ENCODE measurements at places on chromosomes 2 and 18. TPM values are rescaled to one million over a fixed set of nuclear protein-coding genes. Genes with fewer than 3 reads are reported as not detected.
A peak's percentile ranks its signal among the peaks of the same experiment; 100 is the strongest.

DNA sequence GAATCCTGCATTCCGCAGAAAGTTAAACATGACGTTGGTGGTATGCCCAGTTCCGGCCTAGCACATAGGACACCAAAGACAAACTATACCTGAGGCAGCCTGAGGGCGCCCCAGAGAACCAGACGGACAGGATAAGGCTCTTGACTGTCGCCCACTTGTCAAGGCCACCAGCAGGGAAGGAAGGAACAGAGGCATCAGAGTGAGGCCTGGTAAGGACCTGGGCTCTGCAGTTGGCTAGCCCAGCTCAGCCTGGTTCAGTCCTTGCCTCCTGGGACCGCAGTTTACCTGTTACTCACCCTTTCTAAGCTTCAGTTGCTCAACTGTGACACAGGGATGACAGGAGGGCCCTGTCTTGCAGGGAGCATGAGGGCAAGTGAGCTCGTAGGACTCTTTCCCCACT lies 82.1 kb downstream of the ACTR2 start:
- no peak for DNase-seq

GRCh38 chr2:111168528-111169239 lies 48.0 kb downstream of the BCL2L11 start:
- DNase-seq = no peak

DNA sequence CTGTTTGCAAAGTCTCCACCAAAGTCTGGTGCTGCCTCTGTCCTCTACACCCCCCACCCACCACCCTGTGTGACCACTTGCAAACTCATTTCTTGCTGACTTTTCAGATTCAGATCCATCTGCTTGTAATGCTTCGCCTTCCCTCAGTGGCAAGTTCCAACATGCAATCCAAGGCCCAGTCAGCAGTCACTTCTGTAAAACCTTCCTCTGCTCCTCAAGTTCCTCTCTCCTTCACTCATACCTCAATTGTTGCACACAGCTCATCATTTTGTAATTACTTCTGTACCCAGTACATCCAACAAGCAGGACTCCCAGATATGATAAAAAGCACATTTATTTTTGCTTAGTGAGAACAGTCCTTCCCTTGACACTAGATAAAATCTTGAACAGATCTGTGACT lies 6.5 kb upstream of the LOXHD1 start:
- DNase-seq = no peak

- no peak for DNase-seq
Measured at GRCh38 chr18:37546651-37547050, 18.9 kb downstream of the CELF4 start.

DNA sequence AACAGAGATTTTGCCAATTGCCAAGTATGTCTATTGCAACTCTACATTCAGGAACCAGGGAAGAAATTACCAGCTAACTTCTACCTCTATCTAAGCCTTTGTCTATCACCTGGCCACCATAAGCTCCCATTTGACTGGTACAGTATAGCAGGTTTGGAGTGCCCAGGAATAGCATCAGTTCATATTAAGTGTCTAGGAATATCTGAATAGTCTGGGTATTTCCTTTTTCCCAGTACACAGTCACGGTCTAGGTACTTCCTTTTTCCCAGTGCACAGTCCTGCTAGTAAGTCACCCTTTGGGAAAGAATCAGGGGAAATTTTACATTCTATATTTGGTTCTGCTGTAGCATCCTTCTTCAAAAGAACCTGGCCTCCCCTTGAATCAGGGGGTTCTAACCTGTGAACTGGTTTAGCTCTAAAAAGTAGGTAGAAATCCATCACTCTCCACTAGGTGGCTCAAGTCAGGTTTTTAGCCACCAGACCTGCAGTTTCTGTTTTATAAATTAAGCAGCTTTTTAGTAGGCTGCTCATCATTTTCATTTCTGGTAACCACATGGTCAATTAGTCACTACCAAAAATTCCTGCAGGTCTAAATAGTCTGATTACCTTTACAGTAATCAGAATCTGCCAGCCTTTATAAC lies 49.3 kb upstream of the DNAJC10 start:
- no peak for DNase-seq

- DNase-seq = no peak
Measured at GRCh38 chr2:29117636-29118303, 2.6 kb downstream of the CLIP4 start.

DNA sequence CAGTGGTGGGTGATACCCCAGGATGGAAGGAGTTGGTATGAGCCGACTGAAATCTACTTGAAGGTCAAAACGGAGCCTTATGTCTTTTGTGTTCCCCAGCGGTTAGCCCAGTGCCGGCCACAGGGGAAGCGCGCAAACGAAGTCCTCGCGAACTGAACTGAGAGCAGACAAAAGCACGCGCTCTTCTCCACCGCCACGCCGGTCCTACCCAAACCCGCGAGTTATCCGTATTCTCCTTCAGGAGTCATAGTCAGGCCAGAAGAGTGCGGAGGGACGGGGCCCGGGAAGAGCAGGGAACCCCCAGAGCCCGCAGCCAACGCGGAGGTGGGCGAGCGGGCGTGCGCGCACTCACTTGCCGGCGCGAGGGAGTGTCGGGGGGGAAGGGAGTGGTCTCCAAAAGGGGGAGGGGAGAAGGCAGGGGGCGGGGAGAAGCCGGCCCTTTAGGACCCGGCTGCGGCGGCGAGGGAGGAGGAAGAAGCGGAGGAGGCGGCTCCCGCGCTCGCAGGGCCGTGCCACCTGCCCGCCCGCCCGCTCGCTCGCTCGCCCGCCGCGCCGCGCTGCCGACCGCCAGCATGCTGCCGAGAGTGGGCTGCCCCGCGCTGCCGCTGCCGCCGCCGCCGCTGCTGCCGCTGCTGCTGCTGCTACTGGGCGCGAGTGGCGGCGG lies at the start of gene IGFBP2:
Gene IGFBP2, plus strand, starts transcription at position 469 of the 664 bp plus-strand sequence. Its CDS starts 104 bp downstream, at position 573.
- no peak for DNase-seq

DNA sequence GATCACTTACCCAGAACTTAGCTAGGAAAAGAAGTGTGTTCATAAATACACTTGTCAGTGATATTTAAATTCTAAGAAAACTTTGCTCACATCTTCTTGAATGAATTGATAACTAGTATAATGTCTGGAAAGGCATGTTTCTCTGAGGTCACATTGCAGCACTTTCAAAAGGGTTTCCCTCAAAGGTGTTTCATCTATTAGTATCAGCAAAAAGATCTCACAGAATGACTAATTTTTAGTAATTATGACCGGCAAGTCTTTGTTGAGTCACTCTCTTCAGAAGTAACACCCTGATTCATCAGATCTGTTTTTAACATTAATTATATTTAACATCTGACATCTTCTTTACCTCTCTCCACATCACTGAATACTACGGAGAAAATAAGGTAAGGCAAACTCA lies 222.3 kb downstream of the IKZF2 start:
- DNase-seq = no peak

DNA sequence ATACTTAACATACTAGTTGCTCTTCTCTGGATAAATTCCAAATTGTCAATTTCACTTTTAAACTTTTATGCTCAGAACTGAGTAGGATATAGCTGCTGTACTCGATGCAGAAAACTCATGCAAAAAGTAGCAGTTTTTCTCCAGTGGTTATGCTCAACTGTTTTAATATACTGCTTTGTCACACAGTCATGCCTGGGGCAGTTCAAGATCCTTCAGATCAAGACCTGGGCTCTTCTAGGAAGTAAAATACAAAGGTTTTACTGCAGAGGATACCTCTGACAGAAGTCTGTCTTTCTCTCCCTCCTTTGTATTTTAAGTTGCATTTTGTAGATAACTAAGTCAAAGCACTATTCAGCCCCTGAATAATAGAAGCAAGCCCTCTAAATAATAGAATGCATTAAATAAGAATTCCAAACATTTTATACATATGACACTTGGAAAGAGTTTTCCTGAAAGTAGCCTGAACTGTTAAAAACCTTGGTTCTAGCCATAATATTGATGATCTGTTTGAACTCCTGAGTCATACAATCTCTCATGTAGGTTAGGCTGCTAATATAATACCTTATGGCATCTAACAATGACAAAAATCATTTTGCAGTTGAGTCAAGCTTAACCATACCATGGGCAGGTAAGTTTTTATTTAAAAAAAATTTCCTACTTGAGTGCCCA lies 183.3 kb upstream of the TRIB2 start:
- no peak for DNase-seq

- no peak for DNase-seq
Measured at GRCh38 chr2:111634050-111634794, 249.8 kb downstream of the ANAPC1 start.

DNA sequence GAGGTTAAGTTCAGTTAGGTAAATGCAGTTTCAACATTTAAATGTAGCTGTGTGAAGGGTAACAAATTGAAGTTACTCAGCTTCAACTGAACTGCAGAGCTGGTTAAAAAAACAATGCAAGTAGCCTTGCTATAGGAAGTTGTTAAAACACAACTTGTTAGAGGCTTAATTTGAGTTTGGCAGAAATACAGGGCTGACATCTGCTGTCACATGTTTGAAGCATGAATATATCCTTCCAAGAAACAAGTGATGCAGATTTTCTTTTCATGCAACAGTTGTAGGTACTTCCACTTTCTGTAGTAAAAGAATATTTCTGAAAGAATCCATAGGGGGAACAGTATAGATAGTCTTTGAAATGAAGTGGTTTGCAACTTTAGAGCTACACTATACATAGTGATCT lies 208.7 kb upstream of the RASGRP3 start:
- no peak for DNase-seq

DNA sequence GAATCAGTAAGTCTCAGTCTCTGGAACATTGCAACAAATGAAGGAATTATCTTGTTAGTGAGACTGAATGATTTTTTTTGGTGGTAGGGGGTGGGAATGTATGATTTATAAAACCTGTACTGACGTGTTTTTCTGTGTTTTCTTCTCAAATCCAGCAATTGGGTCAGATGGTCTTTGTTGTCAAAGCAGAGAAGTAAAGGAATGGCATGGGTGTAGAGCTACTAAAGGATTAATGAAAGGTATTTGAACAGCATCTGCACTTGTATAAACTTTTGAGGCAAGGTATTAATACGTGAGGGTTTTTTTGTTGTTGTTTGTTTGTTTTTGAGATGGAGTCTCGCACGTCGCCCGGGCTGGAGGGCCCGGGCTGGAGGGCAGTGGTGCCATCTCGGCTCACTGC lies 10.7 kb downstream of the DDX1 start:
- DNase-seq = no peak

DNA sequence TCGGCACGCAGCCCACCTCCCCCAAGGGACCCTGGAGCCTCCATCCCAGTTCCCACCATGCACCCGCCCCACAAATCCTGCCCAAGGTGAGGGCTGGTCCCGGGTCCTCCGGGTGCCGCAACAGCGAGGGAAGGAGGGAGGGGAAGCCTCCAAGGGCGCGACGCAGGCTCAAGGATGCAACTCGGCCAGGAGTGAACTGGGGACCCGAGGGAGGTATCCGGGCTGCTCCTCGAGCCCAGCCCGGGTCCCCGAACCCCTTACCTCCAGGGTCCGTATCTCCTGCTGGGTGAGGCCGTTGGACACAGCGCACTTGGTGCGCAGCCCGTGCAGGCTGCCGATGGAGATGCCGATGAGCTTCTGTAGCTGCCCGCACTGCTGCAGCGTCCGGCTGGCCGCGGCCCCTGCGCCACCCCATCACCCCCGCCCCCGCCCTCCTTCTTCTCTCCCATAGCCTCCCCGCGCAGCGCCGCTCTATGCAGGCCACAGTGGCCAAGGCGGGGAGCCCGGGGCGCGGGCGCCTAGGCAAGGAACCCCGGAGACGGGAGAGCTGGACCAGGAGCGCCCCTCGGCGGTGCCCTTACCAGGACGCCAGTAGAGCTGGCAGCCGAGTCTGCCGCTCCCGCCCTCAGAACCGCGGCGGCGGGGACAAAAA lies 124.1 kb downstream of the ANKRD30BL start:
- peak; percentile 27 for DNase-seq

- DNase-seq = no peak
Measured at GRCh38 chr18:44997174-44997573, 316.5 kb downstream of the SETBP1 start.

- peak; percentile 19 for DNase-seq
Measured at GRCh38 chr2:233798335-233799086, 20.4 kb downstream of the MROH2A start.

DNA sequence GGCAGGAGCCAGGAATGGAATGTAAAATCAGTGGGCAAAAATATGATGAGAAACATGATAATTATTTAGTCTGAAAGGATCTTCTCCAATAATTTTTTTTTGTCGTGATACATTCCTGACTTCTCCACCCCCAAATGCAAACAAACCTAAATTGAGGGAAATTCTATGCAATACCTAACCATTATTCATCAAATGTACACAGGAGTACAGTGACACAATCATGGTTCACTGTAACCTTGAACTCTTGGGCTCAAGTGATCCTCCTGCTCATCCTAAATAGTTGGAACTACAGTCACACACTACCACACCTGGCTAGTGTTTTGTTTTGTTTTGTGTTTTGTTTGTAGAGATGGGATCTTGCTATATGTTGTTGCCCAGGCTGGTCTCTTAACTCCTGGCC lies 46.5 kb downstream of the RAB10 start:
- DNase-seq = no peak

GRCh38 chr2:46342566-46343315 lies 45.5 kb downstream of the EPAS1 start:
- DNase-seq = no peak

- DNase-seq = no peak
Measured at GRCh38 chr2:55430211-55430975, 10.7 kb upstream of the CCDC88A start.

GRCh38 chr18:48884306-48884705 lies 66.5 kb downstream of the SMAD7 start:
- DNase-seq = no peak

DNA sequence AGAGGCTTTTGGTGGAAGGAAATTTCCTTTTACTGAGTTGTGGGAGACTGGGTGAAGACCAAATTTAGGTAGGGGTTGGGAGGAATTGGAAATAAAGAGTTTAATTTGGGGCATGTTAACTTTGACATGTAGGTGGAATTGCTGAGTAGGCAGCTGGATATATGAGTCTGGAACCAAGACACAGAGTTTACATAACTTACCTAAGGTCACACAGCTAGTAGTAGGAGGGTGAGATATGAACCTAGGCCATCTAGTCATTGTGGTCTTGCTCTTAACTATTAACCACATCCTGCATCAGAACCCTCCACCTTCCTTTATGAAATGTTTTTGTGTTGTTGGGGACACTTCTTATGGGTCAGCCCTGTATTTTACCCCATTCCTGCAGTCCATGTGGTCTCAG lies 113.1 kb downstream of the ICOS start:
- DNase-seq = no peak

GRCh38 chr2:236661061-236661761 lies 91.6 kb downstream of the ACKR3 start:
- peak; percentile 9 for DNase-seq

- no peak for DNase-seq
Measured at GRCh38 chr2:44398243-44398897, 36.6 kb downstream of the CAMKMT start.

The ZAP70 gene
- 0.15 TPM for polyA plus RNA-seq

The NCKAP5 gene
- polyA plus RNA-seq = 0.27 TPM

The CHRND gene
- 0.11 TPM for polyA plus RNA-seq

The PSMA8 gene
- not detected for polyA plus RNA-seq

The SCG2 gene
- polyA plus RNA-seq = 0.27 TPM

The GAREM2 gene
- polyA plus RNA-seq = 19.9 TPM

The ICOS gene
- not detected for polyA plus RNA-seq
